ENCODE measurements at places on chromosomes 13 and 19.

- DNase-seq, result peak; percentile 46
Observed at GRCh38 chr13:107203146-107203847, 635.4 kb upstream of the ARGLU1 start.

GRCh38 chr19:1438933-1439354 is 748 bp downstream of the RPS15 start:
- no peak for DNase-seq

DNA sequence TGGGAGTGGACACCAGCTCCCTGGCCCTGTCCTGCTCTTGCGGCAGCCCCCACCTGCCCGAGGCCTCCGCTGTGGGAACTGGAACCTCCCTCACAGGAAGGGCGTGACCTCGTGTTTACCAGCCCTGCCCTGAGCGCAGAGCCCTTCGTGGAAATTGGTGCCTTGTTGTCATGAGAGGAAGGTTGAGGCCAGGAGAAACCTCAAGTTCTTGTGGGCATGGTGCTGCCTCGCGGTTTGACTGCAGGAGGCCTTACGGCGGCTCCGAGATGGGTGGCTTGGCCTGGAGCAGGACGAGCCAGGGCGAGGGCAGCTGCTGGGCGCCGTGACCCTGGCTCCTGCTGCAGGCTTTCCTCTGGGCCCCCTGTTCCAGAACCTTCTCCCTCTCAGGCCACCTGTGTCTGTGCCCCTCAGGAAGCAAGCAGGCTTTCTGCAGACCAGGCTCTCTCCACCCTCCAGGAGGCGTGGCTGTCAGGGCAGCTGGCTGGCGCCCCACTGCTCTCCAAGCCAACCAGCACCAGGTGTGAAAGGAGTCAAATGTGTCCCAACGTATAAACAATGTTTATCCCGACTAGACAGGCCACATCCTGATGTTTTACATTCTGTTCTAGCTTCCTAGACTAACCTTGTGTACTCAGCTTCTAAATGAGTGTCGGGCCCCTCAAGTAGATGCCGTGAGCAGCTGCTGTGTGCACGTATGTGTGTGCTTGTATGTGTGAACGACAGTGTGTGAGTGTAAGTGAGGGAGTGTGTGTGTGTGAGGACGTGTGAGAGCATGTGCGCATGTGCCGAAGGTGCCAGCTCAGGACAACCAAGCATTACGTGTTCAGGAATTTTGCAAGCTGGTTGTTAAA is 10.4 kb upstream of the RASA3 start:
- DNase-seq, result no peak

DNA sequence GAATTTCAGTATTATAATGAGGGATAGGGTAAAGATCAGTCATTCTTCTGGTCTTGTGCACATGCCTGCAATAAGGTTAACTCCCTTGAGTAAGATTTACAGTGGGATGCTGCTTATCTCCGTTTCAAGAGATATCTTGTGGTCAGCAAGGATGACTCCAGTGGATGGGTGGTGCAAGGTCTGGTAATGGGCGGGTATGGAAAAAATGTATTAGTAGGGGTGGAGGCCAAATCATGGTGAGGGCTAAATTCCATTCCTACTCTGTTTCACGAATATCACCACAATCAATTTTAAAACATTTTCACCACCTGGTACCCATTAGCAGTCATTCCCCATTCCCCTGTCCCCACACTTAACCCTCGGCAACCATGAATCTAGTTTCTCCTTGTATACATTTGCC is 40.6 kb downstream of the CCDC122 start:
- no peak for DNase-seq

DNA sequence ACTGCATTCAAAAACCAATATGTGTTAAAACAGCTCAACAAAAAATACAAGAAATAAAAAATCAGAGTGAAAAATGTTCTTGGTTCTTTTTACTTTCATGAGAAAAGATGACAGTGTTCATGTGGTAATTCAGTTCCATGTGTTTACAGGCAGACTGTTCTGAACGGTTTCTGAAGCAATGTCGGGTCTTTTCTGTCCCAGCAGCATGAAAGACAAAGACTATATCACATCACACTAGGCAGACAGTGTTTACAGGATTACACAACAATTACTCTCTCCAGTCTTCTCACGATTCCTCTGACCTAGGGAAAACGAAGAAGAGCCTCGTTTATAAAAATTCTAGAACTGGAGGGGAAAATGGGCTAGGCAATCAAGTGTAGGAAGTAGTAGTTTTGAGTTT is 83.4 kb downstream of the UBL3 start:
- no peak for DNase-seq

GRCh38 chr13:19759669-19760068 is 23.1 kb downstream of the PSPC1 start:
- no peak for DNase-seq

GRCh38 chr19:45311621-45312020 is 11.1 kb downstream of the CKM start:
- DNase-seq, result no peak

DNA sequence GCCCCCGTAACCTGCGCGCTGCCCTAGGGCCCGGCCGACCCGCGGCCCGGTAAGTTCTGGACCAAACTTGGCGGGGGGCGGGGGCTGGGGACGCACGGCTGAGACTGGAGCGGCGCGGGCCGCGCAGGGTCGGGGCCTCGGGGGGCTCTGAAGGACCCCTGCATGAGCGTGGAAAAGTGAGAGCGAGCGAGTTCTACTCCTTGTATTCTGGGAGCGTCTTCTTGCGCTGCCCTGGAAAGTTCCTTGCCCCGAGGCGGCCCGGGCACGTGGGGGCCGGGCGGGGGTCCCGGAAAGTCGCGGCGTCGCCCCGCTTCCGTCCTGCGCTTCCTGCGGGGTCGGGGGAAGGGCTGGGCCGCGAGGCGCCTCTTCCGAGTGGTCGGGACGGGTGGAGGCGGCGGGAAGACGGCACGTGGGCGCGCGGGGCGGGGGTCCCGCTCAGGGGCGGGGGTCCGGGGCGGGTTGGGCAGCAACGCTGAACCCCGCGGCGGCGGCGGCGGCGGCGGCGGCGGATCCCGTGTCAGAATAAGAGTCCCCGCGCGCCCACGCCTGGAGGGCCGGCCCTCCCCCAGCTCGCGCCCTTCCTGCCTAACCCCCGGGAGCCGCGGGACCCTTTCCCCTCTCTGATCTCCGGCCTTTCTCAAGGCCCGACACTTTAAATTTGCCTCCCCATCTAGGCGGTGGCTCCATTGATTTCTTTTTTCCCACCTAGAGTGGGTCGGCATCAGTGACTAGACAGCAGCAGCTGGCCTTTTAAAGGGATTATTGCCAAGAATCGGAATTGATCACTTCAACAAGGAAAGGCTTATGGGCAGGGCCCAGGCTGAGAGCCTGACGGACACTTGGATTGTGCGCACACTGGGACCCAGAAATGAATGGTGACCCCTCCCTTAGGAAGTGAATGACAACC is 749 bp downstream of the GATAD2A start:
- no peak for DNase-seq

- no peak for DNase-seq
Observed at GRCh38 chr13:60583911-60584753, 187.1 kb downstream of the TDRD3 start.

- peak; percentile 16 for DNase-seq
Observed at GRCh38 chr13:98824376-98825160, 72.1 kb upstream of the SLC15A1 start.

- DNase-seq, result no peak
Observed at GRCh38 chr13:51758691-51759090, 45.3 kb downstream of the DHRS12 start.

GRCh38 chr19:2089001-2089711 is 7.0 kb downstream of the MOB3A start:
- no peak for DNase-seq

GRCh38 chr13:47184321-47184720 is 287.5 kb upstream of the HTR2A start:
- DNase-seq, result no peak

DNA sequence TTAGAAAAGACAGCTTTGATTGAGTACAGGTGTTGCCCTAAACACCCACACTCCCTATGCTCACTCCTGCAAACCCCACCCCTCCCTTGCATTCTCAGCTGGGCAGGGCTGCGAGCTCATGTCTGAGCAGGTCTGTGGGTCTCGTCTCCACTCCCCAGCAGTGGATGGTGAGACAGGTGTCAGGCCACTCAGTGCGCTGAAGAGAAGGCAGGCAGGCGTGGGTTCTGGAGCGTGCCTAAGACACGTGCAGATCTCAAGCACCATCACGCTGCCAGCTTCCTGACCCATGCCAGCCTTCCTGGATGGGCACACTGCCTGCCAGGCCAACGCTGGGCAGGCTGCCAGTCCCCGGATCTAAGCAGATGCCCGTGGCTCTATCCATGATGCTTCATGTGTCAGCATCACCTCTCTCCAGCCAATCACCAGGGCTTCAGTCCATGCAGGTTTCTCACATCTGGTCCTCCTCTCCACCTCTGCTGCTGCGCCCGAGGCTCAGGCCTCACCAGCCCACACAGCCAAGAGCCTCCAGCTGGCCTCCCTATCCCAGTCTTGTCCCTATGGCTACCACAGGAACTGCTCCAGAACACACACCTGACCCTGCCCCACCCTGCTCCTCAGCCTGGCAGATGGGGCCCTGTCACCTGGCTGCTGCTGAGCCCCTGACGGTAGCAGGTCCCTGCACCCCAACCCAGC is 42.6 kb downstream of the EPS15L1 start:
- DNase-seq, result no peak

DNA sequence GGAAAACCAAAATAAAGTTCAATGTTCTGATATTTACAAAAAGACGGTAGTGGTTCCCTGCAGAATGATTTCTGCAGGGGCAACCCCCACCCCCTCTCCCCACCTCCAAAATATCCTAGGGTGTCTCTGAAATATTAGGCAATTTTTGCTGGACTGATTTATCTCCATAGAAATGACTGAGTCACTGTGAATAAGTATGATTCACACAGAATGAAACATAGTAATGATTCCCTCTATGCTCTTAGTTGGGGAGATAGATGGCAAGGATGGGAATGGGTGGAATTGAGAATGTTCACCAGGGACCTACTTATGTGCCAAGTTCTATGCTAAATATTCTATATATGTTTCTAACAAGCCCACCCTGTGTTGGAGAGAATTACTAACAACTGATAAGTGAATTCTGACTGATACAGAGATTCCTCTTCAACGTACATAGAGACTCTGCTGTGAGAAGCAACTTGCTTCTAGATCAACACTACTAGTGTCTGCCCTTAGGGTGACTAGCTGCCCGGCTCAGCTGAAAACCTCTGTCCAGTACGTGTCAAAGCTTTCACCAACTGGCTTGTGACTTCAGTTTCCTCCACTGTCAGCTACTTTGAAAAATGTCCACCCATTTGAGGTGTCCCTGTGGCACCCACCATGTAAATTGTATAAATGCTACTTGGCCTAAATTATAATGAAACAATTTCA is 38.4 kb upstream of the RAP2A start:
- DNase-seq, result peak; percentile 11

- no peak for DNase-seq
Observed at GRCh38 chr19:6002591-6002990, 24.7 kb upstream of the RANBP3 start.

GRCh38 chr13:32047793-32048192 is 16.2 kb downstream of the FRY start:
- DNase-seq, result no peak

- DNase-seq, result no peak
Observed at GRCh38 chr13:32445461-32445860, 17.5 kb upstream of the N4BP2L1 start.

DNA sequence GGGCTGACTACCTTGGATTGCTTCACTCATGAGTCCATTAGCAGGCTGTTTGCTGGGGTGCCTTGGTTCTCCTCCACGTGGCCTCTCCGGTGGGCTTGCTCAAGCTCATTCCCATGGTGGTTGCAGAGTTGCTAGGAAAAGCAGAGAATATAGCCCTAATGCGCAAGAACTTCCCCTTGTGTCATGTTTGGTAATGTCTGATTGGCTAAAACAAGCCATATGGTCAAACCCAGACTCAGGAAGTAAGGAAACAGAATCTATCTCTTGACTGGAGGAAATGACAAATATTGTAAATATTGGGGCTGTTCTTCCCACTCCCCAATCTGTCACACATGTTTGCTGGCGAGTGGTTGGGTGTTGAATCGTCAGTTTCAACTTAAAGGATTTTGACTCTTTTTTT is 12.1 kb downstream of the NFILZ start:
- DNase-seq, result no peak

Measured in H54 (cell line).